Pancreas (tissue), 10 donors: ENCODE measurements at places on chromosomes 12 and 14. TPM values are rescaled to one million over a fixed set of nuclear protein-coding genes. Genes with fewer than 3 reads are reported as not detected.

The NANOG gene
- 0.09 TPM for total RNA-seq

DNA sequence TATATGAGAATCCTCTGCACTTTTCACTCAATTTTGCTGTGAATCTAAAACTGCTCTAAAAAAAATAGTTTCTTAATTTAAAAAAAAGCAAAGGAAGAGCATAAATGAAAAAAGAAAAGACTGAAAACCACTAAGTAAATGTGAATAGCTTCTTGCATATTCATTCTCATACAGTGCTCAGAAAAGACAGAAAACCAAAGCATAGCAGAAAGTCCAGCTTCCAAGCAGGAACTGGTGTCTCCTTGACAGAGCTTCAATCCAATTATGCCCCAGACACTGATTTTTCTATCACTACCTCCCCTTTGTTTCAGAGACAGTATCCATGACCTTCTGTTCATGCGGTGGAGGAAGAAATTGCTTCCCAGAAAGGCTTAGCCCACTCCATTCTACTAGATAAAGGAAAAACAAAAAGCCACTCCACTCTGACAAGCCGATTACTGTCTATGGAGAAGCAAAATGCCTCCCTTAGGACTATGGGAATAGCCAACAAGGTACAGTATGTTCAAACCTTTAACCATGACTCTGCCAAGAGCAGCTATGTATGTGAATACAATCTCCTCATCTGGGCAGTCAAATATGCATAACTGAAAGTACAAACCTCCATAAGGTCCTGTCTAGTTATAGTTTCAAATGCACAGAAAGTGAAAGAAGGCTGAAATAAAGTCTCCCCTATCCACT, 40.6 kb downstream of the ATF7 start:
- H3K4me1 ChIP-seq, result no peaks in the 10 kb centered on the region
- H3K36me3 ChIP-seq, result no peaks in the 10 kb centered on the region
- DNase-seq, result no peak
- H3K4me3 ChIP-seq, result no peak overlapping the region

DNA sequence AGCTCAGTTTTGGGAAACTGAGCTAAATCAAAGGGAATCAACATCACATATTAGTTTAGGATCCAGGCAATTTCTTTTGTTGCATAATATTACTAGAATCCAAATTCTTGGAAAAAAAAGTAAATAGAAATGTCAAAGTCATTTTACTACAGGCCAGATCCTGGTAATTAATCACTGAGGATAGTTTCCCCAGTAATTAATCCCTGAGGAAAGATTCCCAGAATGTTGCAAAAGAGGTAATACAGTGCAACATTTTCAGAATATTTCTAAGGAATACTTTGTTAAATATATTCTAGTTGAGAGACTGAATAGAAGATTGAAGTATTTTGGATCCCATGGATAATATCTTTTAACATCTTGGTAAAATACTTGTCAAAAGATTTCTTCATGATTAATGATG, 207.0 kb upstream of the GARIN2 start:
- H3K4me3 ChIP-seq, result no peak overlapping the region
- no peaks in the 10 kb centered on the region for H3K27me3 ChIP-seq
- H3K4me1 ChIP-seq, result peaks cover 5% of the 10 kb centered on the region
- H3K27ac ChIP-seq, result no peak overlapping the region
- no peak for DNase-seq
- H3K36me3 ChIP-seq, result no peaks in the 10 kb centered on the region

GRCh38 chr12:56385873-56386272, 23.2 kb upstream of the APOF start:
- no peak overlapping the region for H3K27ac ChIP-seq
- no peak for DNase-seq
- H3K27me3 ChIP-seq, result no peaks in the 10 kb centered on the region
- no peaks in the 10 kb centered on the region for H3K36me3 ChIP-seq

The TSPAN11 gene
- 0.78 TPM for total RNA-seq

The RDH5 gene
- 4.0 TPM for total RNA-seq

The MANSC4 gene
- total RNA-seq, result not detected

- no peaks in the 10 kb centered on the region for H3K4me1 ChIP-seq
- H3K36me3 ChIP-seq, result no peaks in the 10 kb centered on the region
- DNase-seq, result no peak
- H3K27ac ChIP-seq, result no peak overlapping the region
Observed at GRCh38 chr12:98064501-98064900, 450.9 kb upstream of the TMPO start.

DNA sequence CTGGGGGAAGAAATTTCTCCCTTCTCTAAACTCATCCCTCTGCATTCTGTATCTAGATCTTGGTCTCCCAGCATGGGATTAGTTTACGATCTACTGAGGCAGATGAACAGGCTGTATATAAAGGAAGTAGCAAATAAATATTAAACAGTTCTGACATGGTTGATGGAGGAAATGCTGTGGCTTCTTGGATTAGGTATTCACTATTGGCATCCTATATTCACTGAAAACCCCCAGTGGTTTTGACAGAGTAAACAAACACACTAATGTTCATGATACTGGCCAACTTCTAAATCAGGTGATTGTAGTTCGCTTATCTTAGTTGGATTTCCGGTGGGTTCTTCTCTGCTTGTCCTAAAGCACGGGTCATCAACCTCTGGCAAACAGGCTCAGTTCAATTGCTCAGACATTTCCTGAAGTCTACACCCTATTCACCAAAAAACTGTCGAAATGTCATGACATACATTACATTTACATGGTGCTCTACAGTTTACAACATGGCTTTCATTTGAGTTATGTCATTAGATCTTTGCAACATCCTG, 433.9 kb downstream of the EGLN3 start:
- DNase-seq, result no peak
- H3K4me3 ChIP-seq, result no peak overlapping the region
- H3K27me3 ChIP-seq, result no peaks in the 10 kb centered on the region
- no peaks in the 10 kb centered on the region for H3K4me1 ChIP-seq
- H3K27ac ChIP-seq, result no peak overlapping the region
- H3K36me3 ChIP-seq, result no peaks in the 10 kb centered on the region

GRCh38 chr12:119624966-119625365, 31.4 kb downstream of the TMEM233 start:
- no peak overlapping the region for H3K27ac ChIP-seq
- no peaks in the 10 kb centered on the region for H3K36me3 ChIP-seq
- no peak overlapping the region for H3K4me3 ChIP-seq

The IQSEC3 gene
- total RNA-seq, result 0.16 TPM

The TPPP2 gene
- total RNA-seq, result not detected

DNA sequence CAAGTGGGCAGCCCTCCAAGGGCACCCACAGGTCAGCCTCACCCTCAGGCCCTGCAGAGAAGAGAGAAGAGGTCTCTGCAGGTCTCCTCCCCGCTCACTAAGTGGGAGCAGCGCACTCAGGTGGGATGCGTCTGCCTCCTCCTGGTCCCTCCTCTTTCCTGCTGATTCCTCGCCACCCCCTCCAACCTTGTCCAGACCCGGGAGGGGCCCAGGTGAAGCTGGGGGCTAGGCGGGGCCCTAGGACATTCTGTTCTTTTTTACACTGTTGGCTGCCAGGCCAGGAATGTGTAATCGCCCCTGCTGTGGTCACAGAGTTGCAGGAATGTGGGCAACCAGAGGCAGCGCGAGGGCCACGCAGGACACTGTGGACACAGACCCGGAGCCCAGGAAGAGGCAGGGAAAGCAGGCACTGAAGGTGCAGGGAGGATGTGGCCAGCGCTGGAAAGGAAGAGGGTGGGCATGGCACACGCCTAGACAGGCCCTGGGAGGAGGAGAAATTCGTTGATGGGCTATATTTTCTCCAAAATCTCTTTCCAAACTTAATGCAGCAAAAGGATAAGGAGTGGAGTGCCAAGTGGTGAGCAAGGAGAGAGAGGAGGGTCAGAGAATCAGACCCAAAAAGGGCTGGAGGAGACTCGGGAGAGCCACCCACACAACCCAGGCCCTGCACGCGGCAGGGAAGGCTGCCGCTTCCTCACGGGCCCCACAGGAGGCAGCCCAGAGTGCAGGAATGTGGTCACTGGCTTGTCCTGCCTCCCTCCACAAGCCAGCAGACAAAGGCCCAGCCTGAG, 911 bp upstream of the SCNN1A start:
- no peaks in the 10 kb centered on the region for H3K27me3 ChIP-seq
- DNase-seq, result no peak
- peak overlapping the region; percentile 81 for H3K27ac ChIP-seq
- H3K4me3 ChIP-seq, result no peak overlapping the region
- H3K4me1 ChIP-seq, result peaks cover 20% of the 10 kb centered on the region
- H3K36me3 ChIP-seq, result no peaks in the 10 kb centered on the region

The CCDC175 gene
- total RNA-seq, result not detected

DNA sequence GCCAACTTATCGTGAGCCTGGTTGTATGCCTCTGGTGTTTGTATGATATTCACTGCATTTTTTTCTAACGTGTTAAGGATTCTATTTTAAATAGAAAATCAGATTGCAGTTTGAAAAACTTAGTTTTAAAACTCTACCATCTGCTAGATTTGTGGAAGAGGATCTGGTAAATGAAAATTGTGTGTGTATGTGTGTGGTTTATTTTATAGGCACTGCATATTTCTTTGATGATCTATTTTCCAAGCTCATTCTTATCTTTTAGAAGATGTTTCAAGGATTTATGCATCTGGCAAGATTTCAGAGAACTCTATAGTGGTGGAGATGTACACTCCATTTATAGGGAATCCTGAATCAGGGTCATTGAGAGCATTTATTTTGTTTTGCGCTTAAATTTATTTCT, 69.8 kb downstream of the HMGA2 start:
- DNase-seq, result no peak
- H3K27me3 ChIP-seq, result no peaks in the 10 kb centered on the region
- no peak overlapping the region for H3K4me3 ChIP-seq
- H3K4me1 ChIP-seq, result peaks cover 11% of the 10 kb centered on the region
